Activated CD4-positive, alpha-beta memory T cell treated with anti-CD3 and anti-CD28 coated beads, Interleukin-2, amount 10 ng/mL, durations not matched to agents 7 days and 5 days (primary cell): ENCODE measurements at places on chromosomes 6 and 20. TPM values are rescaled to one million over a fixed set of nuclear protein-coding genes. Genes with fewer than 3 reads are reported as not detected.

CCN6 gene
- not detected for total RNA-seq

CAGE1 gene
- not detected for total RNA-seq

ALDH8A1 gene
- 0.85 TPM for total RNA-seq

KPNA5 gene
- 9.9 TPM for total RNA-seq

ARMC12 gene
- 0.40 TPM for total RNA-seq

TSHZ2 gene
- 7.1 TPM for total RNA-seq

BCAS4 gene
- 6.3 TPM for total RNA-seq

MYH7B gene
- total RNA-seq: 0.15 TPM

PTPRT gene
- total RNA-seq: not detected

FAM110A gene
- 35.9 TPM for total RNA-seq

HTR1E gene
- total RNA-seq: not detected

PBOV1 gene
- total RNA-seq: not detected

COL21A1 gene
- not detected for total RNA-seq

SLC52A3 gene
- not detected for total RNA-seq

RNF182 gene
- not detected for total RNA-seq
